Stimulated activated CD8-positive, alpha-beta memory T cell treated with anti-CD3 and anti-CD28 coated beads, Interleukin-7, amount 100 ng/mL, for 4 hours (primary cell): ENCODE measurements at places on chromosomes 2 and 18.
A peak's percentile ranks its signal among the peaks of the same experiment; 100 is the strongest.

- no peak for DNase-seq
Observed at GRCh38 chr2:158936978-158937377, 31.5 kb upstream of the TANC1 start.

DNA sequence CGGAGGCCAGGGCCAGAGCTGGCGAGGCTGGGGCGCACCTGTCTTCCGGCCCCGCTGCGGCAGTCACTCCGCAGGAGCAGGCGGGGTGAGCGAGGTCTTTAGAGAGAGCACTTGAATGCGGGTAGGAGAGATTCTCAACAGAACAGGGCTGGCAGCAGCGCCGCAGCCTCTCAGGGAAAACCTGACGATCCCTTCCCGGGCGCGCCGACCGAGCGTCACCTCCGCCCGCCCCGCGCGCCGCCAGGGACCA is 526 bp downstream of the PRKRA start:
- peak; percentile 61 for DNase-seq

- no peak for DNase-seq
Observed at GRCh38 chr2:88067598-88067997, at the start of gene SMYD1. Gene SMYD1, plus strand, starts transcription at chr2:88067825. Its CDS starts 40 bp downstream, at chr2:88067865.

DNA sequence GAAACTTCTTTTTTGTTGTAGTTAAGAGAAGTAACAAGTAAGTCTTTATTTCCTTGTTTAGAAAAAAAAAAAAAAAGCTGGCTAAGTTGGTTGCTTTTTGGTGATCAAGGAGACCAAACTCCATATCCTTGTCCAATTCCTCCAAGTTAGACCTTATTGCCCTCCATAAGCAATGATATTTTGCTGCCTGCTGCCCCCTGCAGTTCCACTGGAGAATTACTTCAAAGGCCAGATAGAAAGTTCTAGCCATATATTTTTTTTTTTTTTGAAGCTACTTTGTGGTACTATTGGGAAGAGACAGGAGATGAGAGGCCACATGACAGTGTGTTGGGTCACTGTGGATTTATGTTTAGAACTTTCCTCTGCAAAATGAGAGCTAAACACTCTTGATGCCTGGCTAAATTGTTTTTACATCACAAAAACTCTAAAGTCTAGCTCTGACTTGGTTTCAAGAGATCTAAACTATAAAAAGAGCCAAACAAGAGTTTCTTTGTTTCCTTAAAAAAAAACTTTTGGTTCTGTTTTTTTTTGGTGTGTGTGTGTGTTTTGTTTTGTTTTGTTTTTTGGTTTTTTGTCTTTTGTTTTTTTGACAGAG is 80.7 kb upstream of the RASGRP3 start:
- peak; percentile 8 for DNase-seq

GRCh38 chr2:197210430-197210829 is 100.2 kb downstream of the ANKRD44 start:
- no peak for DNase-seq
